ENCODE measurements at places on chromosomes 1 and 21.

DNA sequence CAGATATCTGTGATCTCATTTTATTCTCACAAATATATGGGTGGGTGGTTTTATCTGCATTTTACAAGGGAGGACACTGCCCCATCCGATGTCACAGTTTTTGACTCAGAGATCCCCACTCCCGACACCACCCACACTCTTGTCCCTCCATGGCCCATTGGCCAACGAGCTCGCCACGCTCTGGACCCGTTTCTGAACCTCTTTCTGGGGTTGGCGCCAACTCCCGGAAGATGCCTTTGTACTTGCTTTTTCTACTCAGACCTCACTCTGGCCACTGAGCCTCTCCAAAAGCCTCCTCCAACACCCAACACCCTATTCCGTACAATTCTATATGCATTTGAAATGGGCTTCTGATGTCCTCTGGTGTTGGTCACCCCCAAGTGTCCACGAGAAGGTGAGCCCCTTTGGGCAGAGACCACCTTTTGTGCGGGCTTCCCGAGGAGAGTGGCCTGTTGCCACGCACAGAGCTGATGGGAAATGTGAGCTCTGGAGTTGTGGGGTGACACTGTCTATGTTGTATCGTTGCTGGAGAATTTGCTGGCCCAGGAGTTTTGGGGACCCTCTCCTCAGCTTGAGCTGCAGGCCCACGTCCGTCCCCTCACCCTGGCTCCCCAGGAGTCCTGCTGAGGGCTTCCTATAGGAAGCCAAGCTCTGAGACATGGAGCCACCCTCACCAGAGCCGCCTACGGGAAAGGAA is 366.9 kb upstream of the VAMP3 start:
- DNase-seq: no peak

- DNase-seq: no peak
These were observed 14.3 kb upstream of the ZNF326 start for GRCh38 chr1:89980605-89981004.

DNA sequence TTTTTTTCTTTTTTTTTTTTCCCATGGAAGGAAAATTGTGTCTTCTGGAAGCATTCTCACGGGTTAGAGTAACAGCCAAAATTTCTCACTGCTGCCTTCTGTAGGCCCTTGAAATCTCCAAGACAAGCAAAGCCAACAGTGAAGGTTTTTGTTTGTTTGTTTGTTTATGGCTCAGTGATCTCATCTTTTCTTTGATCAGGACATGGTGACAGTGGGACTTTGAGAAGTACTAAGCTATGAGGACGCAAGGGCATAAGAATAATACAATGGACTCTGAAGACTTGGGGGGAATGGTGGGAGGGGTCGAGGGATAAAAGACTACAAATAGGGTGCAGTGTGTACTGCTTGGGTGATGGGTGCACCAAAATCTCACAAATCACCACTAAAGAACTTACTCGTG is 419.4 kb downstream of the PTPRC start:
- DNase-seq: no peak

DNA sequence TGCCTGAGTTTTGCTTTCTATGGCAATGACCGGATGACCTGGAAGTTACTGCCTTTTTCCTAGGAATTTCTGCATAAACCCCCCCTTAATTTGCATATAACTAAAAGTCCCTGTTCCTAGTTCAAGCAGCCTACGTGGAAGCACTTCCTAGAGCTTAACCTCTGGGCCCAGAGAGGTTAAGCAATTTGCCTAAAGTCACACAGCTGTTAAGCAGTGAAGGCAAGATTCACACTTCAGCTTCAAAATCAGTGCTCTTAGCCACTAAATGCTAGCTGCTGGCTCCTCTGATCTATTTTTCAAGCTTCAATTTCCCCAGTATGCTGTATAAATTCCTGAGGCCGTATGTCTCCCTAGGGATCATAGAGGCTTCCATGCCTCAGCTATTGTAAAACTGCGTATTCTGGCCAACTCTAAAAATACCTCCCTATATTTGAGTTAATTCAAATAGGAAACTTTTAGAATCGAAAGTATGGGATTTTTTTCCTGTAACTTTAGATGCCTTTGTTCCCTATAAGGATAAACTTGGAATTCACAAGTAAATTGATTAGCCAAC is 53.1 kb upstream of the CD5L start:
- no peak for DNase-seq

- no peak for DNase-seq
These were observed 514 bp downstream of the TPRG1L start for GRCh38 chr1:3625151-3625907.

- DNase-seq: no peak
These were observed 82.6 kb upstream of the EDEM3 start for GRCh38 chr1:184836934-184837895.

Measured in AG04450 (cell line).